ENCODE measurements at places on chromosomes 11 and 22.

- DNase-seq, result peak; percentile 39
These were observed 101.2 kb upstream of the HSD17B12 start for GRCh38 chr11:43579171-43579918.

GRCh38 chr11:35040221-35040942 is 98.6 kb upstream of the CD44 start:
- DNase-seq, result no peak

DNA sequence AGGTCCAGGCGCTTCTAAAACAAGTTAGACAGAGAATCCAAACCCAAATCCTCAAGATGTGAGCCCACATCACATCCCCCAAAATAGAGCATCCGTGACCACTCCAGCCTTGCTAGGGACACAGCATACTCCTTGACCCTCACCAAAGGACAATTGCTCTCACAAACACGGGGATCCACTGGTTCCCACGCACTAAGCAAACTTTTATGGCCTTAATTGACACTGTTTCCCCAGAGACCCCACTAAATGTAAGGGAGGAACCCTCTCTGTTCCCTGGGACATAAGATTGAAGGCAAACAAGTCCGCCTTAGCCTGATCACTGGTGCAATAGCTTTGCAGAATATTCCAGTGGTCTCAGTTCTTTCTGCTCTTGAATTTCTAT is 20.1 kb downstream of the ZNF74 start:
- DNase-seq, result no peak

GRCh38 chr22:19291218-19291579 is 320 bp downstream of the CLTCL1 start:
- peak; percentile 20 for DNase-seq

DNA sequence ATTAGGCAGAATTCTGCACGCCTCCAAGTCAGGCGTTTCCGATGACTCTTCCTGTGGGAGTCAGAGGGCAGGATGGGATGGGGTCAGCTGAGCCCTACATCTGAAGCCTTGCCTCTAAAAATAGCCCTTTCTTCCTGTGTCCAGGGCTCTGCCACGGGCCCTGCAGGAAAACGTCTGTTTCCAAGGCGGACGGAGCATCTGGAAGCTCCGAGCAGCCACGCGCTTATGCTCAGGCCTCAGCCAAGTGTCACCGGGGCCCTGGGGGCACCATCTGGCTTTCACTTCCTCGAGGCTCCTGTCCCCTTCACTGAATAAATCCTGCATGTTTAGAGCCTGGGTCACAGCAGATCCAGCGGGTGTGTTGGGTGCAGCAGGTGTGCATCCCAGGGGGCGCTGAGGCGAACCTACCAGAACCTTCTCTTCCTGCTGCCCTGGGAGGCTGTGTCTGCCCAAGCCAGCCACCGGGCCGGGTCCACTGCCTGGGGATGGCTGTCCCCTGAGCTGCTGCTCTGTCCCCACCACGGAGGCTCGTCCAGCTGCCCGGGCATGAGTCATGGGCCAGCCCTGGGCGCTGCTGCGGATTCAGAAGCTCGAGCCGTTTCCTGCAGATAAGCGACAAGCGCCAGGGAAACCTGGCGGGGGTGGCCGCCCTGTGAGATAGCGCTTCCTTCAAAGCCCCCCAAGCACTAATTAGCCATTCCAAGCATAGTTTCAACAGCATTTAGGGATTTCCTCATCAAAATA is 32.0 kb upstream of the LINC01488 start:
- DNase-seq, result peak; percentile 35

DNA sequence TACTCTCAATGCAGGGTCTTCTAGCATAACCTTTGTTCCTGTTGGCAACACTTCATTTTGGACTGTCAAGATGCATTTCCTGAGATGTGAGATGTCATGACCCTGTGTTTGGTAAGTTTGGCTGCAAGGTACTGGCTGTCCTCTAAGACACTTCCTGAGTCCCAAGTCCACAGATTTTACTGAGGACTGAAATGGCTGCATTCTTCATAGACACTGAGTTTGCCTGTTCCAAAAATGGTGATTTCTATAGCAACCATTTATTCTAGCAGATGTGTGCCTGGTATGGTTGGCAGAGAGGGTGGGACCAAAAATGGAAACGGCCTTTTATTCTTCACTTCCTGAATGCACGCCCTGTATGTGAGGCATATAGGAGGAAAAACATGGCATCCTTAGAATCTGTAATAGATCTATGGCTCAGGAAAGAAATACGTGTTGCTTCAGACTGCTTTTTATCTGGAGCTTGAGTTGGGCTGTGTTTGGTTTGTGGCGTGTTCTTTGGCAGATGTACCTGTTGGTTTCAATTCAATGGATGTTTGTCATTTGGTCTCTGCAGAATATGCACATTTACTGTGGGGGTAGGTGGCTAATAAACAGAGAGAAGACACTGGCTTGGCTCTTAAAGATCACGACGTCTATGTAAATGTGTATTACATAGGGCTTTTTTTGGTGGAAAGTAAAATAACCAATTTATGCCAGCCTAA is 62.4 kb downstream of the ZBTB16 start:
- no peak for DNase-seq

DNA sequence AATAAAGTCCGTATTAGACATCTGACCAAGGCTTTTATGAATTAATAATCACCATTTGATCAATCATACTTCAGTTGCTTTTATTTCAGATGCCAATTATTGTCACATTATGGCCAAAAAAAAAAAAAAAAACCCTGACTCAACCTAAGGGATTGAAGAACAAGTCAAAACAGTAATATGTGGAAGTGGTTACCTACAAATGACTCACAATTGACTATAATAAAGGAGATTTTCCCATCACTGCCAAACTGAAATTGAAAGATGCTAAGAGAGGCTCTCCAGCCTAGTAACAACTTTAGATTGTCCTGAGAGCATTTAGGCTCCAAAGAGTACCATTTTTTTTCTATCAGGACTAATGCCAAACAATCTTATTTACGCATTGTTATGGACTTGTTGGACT is 35.2 kb downstream of the SOX6 start:
- no peak for DNase-seq

Data from head of caudate nucleus (tissue), 42 donors.